ENCODE measurements at places on chromosomes 7 and 10.

GRCh38 chr10:130558746-130559546 lies 422.8 kb downstream of the GLRX3 start:
- DNase-seq = no peak

GRCh38 chr7:17255926-17256325 lies 42.5 kb upstream of the AHR start:
- no peak for DNase-seq

DNA sequence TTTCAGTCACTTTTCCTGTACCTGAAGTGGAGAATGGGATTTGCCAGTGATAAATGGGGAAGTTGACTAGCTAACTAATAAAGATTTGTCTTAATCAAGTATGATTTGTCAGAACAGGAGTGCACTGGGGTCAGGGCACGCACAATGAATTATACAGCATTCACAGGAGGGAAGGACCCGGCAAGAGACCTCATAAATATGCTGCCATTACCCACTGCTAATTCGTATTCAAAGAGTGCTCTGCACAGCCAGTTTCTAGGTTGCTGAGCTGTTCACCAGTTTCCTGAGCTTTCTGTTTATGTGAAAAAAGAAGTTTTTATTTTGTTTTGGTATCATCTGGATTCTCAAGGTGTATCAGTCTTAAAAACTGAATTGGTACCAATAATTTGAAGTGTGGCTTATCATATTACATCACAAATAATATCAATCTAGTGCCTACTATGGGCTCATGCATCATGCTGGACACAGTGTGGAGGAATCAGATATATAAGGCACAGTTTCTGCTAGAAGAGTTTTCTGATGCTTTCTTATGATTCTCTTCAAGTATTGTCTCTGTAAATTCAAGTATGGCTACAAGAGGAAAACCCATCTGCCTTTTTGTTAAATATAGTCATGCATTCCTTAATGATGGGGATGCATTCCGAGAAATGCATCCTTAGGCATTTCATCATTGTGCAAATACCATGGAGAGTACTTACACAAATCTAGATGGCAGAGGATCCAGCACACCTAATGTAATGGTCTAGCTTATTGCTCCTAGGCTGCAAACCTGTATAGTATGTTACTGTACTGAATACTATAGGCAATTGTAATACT lies 202.2 kb downstream of the VTI1A start:
- DNase-seq = no peak

GRCh38 chr10:72682638-72683037 lies 9.3 kb upstream of the MCU start:
- no peak for DNase-seq

DNA sequence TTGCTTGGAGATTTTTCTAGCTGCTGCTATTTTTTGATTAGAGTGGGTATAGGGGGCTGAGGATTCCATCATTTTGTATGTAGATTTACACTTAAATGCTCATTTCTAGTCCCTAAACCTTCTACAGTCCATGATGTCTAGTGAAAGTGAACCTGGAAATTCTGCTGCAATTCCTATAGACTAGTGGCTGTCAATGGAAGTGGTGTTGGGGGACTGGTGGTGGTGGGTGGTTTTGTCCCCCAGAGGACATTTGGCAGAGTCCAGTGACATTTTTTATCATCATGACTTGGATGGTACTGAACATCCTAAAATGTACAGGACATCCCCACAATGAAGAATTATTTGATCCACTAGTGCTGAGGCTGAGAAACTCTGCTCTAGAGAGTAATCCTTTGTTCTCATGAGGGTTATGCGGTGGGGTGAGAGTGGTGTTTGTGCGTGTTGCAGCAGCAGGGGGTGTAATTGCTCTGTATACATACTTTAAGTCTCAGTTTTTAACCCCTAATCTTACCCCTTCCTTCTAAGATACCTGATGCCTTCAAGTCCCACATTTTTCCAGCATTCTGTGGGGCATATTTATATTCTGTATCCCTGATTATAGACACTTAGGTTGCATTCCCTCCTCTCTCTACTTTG lies 35.0 kb downstream of the KIF11 start:
- no peak for DNase-seq

GRCh38 chr10:125792342-125793300 lies 17.0 kb upstream of the MMP21 start:
- no peak for DNase-seq

DNA sequence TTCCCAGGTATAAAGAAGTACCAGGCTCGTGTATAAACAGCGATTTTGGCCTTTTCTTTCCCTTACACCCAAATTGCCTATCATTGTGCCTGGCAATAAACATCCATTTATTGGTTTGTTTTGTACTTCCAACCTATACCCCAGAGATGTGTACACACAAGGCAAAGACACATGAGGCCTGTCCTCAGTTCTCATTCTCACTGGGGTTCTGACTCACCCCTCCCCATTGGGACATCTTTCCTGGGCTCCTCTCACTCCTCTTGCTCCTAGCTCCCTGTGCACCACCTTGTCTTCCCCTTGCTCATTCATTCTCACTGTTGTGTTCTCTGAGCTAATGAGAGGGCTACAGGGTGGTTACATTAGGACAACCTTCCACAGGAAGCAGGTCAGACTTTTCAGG lies 240.7 kb downstream of the ANK3 start:
- no peak for DNase-seq

DNA sequence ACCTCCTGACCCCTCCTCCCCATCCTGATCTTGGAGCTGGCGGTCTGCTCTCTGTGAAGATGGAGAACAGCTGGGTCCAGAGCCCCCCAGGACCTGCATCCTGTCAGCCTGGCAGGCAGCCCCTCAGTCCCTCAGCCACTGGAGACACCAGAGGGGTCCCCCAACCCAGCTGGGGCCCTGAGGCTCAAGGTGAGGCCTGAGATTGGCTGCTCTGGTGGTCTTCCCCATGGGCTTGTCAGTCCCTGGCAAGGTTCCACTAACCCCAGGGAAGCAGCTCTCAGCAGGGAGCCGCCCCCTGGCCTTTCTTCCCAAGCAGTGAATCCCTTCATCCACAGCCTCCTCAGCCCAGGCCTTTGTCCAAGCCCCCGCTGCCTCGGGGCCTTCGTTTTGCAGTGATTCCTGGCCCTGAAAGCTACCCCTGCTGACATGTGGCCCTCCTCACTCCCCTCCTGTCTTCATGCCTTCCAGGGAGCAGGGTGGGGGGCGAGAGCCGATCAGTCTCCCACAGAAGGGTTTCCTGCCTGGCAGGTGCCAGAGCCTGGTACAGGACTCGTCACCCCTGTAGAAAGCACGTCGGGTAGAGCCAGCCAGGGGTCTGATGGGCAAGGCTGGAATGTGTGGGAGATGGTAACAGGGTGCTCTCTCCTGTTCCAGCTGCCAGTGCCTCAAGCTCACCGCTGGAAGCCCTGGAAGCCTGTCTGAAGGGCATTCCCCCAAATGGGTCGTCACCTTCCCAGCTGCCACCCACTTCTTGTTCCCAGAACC lies 48.5 kb downstream of the ZNF467 start:
- peak; percentile 41 for DNase-seq

GRCh38 chr10:1543596-1543995 lies 193.7 kb downstream of the ADARB2 start:
- peak; percentile 41 for DNase-seq

- DNase-seq = no peak
Observed at GRCh38 chr7:29335188-29336083, 140.9 kb downstream of the CHN2 start.

GRCh38 chr10:63496561-63496960 lies 24.6 kb upstream of the REEP3 start:
- no peak for DNase-seq

GRCh38 chr7:36265680-36266079 lies 112.6 kb downstream of the EEPD1 start:
- no peak for DNase-seq

GRCh38 chr10:11742779-11743298 lies 657 bp downstream of the ECHDC3 start:
- DNase-seq = no peak

- no peak for DNase-seq
Observed at GRCh38 chr7:26083113-26083512, 68.9 kb upstream of the NFE2L3 start.

DNA sequence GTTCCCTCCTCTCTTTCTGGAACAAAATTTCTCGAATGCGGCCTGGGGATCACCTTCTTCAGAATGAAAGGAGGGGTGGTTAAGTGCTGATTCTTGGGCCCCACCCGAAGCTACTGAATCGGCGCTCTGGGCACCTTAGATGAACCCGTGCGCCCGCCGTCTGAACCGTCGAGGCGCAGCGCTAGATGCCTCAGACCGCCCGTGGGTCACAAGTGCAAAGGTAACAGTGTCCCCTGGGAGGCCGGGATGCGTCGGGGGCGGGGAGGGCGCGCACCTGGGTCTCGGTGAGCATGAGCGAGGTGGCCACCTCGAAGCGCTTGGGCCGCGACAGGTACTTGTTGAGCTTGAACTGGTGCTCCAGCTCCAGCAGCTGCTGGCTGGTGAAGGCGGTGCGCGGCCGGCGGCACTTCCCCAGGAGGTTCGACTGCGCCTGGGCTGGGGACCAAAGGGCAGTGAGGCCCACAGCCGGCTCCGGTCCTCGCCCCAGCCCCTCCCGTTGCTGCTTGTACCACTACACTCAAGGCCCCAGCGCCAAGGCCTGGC lies 4.2 kb downstream of the MNX1 start:
- no peak for DNase-seq

- DNase-seq = no peak
Observed at GRCh38 chr10:79252450-79252849, 94.8 kb upstream of the PPIF start.

GRCh38 chr7:38034062-38034908 lies 113.8 kb downstream of the EPDR1 start:
- no peak for DNase-seq

DNA sequence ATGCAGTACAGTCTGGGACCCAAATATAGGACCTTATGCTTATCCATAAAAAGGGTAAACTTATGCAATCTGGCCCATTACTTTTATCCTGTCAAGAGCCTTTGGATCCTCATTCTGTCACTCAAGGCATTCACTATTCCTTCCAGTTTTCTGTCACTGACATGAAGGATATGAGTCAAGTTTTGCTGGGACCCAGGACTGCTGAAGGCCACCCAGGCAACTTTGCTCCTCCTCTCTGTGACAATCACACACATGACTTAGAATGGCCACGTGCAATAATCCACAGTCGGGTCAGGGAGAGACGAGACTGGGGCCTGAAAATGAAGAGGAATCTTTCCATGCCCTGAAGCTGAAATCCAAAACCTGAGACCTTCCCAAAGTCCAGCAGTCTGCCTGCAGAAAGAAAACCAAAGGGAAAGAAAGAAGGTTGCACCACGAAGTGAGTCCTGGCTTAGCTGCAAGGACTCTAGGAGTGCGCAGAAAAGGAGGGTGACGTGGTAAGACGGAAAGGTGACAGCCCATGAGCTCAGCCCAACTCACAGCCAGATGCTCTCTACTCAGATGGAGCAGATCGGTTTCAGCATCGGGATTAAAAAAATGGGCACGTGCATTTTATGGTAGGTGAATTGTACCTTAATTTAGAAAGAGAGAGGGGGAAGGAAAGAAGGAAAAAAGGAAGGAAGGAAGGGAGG lies 67.2 kb downstream of the VOPP1 start:
- no peak for DNase-seq

Measured in sciatic nerve (tissue), 2 donors.